DMS79 treated with DMSO at 0.1 percent for 48 hours (cell line): ENCODE measurements at places on chromosomes 6 and 20.

DNA sequence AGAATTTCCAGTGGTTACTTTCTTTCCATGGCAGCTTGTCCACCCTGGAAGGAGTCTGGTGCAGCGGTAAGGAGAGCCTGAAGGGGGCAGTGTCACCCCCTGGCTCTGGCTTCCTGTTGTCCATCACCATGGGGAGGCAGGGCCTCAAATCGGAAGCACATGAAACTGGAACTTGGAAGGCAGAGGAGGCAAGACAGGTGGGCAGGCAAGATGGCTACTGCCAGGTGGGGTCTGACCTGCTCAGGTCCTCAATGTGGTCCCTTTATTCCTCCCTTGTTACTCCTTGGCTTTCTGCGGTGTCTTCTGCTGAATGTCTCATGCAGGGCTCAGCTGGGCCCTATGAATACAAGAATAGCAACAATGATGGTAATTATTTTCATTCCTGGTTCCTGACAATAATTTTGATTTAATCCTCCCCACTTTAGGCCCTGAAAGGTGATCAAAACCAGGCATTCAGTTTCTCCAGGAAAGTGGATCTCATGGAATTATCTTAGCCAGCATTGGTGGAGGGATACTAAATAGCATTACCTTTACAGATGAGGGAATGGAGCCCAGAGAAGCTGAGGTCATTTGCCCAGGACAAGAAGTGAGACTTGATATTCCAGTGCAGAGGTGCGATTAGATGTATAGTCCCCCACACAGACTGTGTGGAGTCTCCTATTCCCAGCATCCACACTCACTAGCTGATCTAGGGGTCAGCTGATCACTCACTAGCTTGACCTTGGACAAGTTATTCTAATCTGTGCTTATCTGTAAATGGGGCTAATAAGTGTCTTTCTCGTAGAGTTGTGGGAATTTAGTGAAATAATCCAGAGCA, 17.6 kb upstream of the SNAI1 start:
- DNase-seq, result no peak

DNA sequence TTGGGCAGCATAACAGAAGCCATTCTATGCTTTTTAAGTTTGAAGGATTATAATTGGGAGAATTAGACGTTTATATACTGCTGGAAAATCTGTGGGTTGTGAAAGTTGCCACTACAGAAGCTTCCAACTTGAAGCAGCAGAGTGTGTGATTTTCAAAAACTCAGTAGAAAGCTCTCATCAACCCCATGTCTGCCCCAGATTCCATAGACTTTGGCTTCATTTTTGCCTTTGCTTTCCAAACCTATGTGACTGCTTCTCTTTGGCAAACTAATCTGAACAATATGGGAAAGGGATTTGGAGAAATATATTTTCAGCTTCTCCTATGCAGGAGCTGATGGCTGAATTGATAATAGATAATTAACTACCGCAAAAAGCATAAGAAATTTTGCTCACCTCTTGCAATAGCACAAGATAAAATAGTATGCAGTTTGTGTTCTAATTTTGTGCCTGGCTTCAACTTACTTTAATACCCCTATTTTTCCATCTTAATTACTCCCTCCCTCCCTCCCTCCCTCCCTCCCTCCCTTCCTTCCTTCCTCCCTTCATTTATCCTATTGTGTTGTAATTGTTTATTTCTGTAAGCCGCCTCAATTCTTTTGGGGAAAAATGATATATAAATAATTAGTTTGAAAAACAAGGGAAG, 214.1 kb upstream of the HS3ST5 start:
- DNase-seq, result no peak

- DNase-seq, result no peak
Observed at GRCh38 chr20:22430746-22431168, 153.6 kb downstream of the FOXA2 start.

DNA sequence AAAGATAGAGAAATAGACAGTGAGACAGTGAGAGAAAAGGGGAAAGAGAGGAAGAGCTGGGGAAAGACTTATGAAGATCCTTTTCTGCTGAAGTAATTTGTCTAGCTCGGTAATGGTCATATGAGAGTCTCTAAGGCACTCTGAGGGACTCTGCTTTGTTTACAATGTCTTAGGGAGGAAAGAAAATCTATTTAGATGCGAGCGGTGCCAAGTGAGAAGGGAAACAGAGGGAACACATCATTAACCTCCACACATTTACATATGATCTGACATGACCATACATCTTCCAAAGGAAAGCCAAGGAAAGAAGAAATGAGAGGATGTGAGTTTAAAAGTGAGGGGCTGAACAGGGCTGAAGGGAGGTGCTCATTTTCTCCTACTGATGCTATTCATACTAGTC, 862.3 kb upstream of the CITED2 start:
- DNase-seq, result no peak

GRCh38 chr6:56652994-56653393, 10.3 kb upstream of the DST start:
- DNase-seq, result peak; percentile 84

GRCh38 chr6:167079853-167080297, 43.0 kb upstream of the CCR6 start:
- no peak for DNase-seq

GRCh38 chr20:46139908-46140482, 21.9 kb downstream of the CD40 start:
- peak; percentile 84 for DNase-seq

- DNase-seq, result no peak
Observed at GRCh38 chr6:34532230-34532629, 23.9 kb downstream of the SPDEF start.

- no peak for DNase-seq
Observed at GRCh38 chr6:62904687-62905086, 306.6 kb upstream of the FKBP1C start.

DNA sequence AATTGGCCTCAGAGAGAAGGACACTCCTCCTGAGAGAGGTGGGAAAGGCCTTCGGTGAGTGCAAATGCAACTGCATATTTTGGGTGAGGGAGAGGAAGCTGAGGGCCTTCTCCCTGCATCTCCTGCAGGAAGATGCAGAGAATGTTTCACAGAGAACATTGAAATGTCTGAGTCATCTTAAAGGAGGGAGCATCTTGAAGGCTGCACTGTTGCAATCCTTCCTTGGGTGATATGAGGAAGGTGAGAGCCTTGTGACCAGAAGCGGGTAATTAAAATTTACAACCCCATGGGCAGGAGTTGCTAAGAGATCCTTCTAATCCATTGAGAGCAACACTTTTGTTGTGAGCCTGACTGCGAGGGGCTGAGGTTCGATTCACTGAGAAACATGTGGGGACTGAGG, 375.7 kb upstream of the MARCKS start:
- no peak for DNase-seq

DNA sequence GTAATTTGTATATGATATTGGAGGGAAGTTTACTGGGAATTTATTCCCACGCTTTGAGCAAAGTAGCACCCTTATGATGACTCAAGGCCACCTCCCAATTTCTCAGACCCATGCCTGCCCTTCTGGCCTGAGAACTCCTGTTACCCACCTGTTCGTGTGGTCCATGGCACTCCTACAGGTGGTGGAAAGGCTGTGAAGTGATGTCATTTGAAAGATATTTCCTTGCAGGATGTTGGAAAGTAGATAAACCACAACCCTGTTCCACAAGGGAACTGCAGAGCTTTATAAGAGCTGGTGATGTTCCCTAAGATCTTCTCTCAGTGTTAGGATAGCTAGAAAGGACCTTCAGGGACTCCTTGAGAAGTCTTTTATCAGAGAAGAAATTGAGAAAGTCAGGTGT, 70.5 kb downstream of the ADGRG6 start:
- no peak for DNase-seq

- DNase-seq, result no peak
Observed at GRCh38 chr20:3013771-3014170, 29.7 kb upstream of the GNRH2 start.

DNA sequence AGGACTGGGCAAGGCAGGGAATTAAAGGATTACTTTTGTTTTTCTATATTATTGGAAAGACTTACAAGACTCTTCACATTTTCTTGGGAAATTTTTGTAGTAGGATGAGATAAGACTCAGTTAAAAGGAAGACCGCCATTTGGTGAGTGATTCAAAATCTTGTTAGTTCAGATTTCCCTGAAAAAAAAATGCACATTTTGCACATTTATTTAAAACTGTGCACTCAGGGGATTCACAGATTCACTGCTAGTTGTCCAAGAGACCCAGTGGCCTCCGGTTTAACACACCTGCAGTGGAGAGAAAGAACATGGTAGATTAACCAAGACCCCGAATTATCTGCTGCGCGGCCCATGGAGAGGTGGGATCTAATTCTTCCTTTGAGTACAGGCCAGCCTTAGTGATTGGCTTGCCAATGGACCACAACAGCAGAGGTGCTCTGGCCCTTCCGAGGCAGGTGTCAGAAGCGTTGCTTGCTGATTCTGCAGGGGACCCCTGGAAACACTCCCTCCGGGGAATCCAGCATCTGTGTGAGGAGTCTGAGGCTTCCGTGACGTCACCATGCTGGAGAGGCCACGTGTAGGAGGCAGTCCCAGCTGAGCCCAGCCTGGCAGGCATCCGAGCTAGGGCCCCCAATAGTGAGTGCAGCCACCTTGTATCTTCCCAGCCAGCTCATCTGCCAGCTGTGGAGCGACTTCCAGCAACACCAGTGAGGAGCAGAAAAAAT, 68.9 kb downstream of the ZNF217 start:
- no peak for DNase-seq

- DNase-seq, result no peak
Observed at GRCh38 chr6:11978169-11978987, 33.7 kb upstream of the HIVEP1 start.

GRCh38 chr6:108027056-108027455, 47.5 kb downstream of the OSTM1 start:
- no peak for DNase-seq

- no peak for DNase-seq
Observed at GRCh38 chr6:121437851-121438651, 2.6 kb downstream of the GJA1 start.

- DNase-seq, result no peak
Observed at GRCh38 chr6:96304997-96305396, 216.6 kb upstream of the UFL1 start.

GRCh38 chr6:135192256-135193174, 11.4 kb downstream of the MYB start:
- DNase-seq, result no peak

DNA sequence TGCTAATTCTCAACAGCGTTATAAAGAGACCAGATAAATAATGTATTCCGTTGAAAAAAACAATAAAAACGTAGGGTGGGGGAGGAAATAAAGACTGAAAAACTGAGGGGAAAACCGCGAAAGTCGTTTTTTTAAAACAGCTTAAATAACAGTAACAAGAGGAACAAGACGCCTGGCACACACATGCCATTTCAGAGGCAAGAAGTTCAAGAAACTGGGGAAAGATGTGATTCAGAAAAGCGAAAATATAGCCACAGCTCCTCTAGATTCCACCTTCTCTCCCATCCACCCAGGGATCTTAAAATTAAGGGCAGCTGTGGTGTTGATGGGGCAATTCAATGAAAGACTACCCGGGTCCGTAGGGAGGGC, 1.3 kb downstream of the EPB41L2 start:
- no peak for DNase-seq

DNA sequence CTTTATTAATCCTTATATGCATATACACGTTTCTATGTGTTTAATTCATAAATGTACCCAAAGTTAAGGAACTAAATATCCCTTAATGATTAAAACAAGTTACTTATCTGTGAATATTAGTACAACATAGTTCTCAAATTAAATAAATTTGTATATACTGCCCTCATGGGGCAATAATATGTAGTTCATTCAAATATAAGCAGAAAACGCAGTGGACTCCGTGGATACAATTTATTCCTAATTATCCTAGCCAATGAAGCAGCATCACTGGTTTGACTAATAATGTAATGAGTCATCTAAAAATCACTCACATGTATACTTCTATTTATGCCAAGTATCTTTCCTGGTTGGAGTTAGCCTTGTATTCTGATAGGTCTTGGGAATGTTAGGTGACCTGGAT, 111.6 kb downstream of the TBC1D32 start:
- no peak for DNase-seq

DNA sequence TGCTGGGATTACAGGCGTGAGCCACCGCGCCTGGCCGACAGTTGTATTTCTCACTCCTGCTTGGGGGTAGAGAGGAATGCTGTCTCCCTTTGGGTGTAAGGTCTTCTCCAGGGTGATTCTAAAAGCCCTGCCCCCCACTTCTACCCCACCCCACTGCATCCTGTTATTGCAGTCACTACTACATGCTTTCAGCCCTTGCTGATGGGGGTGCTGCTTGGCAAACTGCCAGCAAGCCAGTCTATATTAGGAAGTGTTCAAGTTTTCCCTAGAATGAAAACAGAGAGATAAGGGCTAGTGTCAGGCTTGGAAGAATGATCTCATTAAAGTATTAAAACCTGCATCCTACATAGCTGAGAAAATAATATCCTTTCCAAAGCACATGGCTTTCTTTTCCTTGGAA, 31.3 kb downstream of the TTI1 start:
- no peak for DNase-seq

DNA sequence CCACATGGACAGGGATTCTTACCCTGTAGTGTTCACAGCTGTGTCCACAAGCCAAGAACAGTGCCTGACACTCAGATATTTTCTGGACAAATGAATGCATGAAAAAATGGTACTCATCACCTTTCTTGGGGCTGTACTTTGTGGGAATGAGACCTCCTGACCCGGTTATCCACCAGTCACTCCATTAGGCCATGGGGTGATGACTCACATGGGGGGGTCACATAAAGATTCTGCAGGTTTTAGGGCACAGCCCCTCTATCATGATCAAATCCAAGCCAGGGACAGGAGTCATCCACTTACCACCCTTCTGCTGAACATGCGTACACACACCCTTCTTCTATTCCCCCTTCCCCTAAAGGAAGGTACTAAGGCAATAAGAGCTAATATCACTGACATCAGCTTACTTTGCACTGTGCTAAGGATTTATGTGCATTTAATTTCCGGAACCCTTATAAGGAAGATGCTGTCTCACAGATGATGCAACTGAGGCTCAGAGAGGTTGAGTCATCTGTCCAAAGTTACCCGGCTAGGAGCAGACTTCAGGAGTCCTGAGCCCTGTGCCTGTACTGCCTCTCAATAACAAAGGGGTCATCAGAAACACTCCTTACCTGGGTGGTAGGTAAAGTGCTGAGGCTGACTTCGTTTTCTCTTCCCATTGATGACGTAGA, 107.8 kb downstream of the NFATC2 start:
- DNase-seq, result no peak

- DNase-seq, result no peak
Observed at GRCh38 chr6:166561771-166562359, 24.6 kb downstream of the RAMACL start.

DNA sequence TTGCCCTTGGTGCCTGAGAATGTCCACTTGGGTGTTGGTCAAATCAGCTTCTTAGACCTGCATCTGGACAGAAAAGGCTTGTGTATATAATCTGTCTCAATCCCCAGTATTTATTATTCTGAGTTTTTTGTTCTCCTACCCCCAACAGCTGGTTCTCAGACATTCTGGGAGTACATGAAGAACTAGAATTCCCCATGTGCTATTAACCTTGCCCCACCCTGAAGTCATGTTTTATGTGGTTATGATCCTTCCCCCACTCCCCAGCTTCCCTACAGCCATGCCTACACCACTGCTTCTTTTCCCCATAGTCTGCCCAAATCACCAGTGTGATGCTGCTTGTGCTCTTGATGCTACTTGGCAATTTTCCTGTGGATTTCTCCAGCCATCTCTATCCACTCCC, 157.0 kb downstream of the ADAT2 start:
- DNase-seq, result no peak
